ENCODE measurements at places on chromosomes 12 and 14. TPM values are rescaled to one million over a fixed set of nuclear protein-coding genes. Genes with fewer than 3 reads are reported as not detected.

- H3K27me3 ChIP-seq = no peaks in the 10 kb centered on the region
- no peak overlapping the region for H3K4me3 ChIP-seq
- peaks cover 7% of the 10 kb centered on the region for H3K4me1 ChIP-seq
- H3K36me3 ChIP-seq = no peaks in the 10 kb centered on the region
- H3K27ac ChIP-seq = no peak overlapping the region
- no peak for DNase-seq
Observed at GRCh38 chr12:94593822-94594442, 56.4 kb downstream of the TMCC3 start.

Gene NEDD1
- total RNA-seq = 31.2 TPM

DNA sequence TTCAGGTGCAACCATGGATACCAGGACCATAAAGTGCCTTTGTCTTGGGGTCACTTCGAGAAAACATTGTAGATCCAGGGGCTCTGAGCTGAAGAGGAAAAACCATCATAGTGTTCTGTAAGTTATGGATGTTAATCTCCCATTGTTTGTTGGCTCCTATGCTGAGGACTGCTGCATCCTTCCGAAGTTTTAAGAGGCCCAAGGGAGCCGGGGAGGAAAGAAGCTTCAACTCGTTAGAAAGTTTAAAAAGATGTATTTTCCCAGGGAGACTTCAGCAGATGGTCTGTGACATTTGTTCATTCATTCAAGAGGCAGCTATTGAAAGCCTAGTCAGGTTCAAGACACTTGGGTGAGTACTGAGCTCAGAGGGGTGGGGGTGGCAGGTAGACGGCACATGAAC is 378.8 kb upstream of the TBX3 start:
- H3K4me1 ChIP-seq = no peaks in the 10 kb centered on the region
- no peaks in the 10 kb centered on the region for H3K36me3 ChIP-seq
- H3K4me3 ChIP-seq = no peak overlapping the region
- no peaks in the 10 kb centered on the region for H3K27me3 ChIP-seq
- DNase-seq = no peak

Gene CSRP2
- total RNA-seq = 74.7 TPM

Gene MANSC4
- not detected for total RNA-seq

DNA sequence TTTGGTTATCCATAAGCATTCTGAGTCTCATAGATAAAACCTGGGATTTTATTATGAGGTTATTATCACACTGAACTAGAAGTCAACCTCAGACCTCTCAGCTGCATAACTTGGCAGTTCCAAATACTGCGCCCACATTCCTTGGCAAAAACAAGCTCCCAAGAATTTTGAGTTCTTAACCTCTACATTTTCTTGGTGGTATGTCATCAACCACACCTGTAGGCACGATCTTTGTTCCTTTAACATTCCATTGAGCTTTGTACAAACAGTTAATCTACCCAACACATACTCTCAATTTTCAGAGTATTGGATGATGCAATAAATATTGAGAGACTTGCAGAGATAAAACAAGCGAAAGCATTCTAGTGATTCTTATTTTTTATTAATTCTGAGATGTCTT is 371.8 kb upstream of the PRICKLE1 start:
- no peaks in the 10 kb centered on the region for H3K27me3 ChIP-seq
- H3K36me3 ChIP-seq = no peaks in the 10 kb centered on the region
- H3K4me1 ChIP-seq = peaks cover 2% of the 10 kb centered on the region
- no peak overlapping the region for H3K27ac ChIP-seq
- no peak overlapping the region for H3K4me3 ChIP-seq
